ENCODE measurements at places on chromosomes 7 and 10.

DNA sequence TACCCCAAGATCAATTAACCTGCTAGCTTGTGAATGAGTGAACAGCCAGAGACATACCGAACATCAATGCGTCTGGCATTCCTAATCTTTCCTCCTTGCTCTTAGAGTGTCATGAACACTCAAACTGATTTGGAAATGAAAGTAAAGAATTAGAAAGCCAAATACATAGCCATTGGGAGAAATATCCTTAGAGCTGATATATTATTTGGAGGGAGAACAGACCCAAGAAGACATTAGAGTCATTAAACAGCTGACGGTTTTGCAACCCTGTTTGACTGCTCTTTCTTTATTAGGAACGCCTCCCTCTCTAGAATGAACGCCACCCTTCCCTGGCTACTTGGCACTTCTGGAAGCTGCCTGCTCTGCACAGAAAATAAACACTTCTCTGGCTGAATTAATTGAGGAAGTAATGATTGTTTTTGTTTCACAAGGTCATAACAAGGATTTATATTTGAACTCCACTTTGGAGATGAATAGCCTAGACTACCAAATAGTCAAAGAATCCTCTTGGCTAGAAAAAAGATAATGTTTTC is 42.8 kb downstream of the CTTNBP2 start:
- DNase-seq = peak; percentile 39

DNA sequence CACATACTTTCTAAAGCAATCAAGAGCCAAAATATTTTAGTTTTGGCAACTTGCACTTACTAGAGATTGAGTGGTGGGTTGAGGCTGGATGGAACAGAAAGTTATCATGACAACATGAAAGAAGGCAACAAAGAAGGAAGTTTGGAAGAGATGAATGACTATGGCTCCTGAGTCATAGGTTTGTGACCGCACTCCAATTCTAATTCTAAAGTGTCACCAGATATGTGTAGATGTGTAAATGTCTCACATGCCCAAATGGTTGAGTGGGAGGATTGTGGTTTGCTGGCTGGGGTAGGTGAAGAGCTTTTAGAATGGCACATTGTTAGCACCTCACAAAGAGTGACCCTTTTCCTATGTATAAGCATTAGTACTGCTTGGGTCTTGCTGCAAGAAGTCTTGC is 20.2 kb downstream of the TAS2R16 start:
- DNase-seq = no peak

- no peak for DNase-seq
These were observed 673.4 kb downstream of the AUTS2 start for GRCh38 chr7:70271617-70272081.

GRCh38 chr7:148079206-148080080 is 511.1 kb upstream of the C7orf33 start:
- DNase-seq = no peak

- no peak for DNase-seq
These were observed 59.6 kb downstream of the ZRANB1 start for GRCh38 chr10:125001313-125002046.

DNA sequence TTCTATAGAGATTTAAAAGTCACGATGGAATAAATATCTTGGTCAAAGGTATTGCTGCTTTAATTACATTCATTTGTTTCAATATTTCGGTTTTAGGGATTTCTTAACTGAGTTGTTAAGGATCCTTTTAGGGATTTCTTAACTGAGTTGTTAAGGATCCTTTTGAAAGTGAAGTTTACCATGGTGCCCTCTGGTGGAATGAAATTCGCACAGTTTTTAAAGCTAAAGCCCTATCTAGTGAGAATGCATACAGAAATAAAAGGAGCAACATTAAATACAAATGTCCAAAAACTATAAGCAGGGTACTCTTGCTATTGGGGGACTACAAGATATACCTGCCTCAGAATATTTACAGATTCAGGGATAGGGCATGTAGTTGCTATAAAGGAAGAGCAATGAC is 193.7 kb downstream of the RNLS start:
- DNase-seq = peak; percentile 35

DNA sequence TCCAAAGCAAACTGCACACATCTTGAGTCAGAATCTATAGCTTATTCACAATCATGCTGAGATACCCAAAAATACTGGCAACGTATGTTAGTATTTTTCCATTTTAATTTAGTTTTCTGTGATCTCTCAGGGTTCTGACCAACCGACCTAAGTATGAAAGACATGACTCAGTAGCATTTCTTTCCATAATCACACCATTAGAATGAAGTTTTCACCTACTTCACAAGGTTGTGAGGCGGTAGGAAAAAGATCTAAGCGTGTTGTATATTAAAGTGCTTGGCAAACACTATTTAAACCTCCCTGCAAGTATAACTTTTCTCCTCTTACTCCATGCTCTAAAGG is 49.1 kb downstream of the PLCE1 start:
- DNase-seq = no peak

DNA sequence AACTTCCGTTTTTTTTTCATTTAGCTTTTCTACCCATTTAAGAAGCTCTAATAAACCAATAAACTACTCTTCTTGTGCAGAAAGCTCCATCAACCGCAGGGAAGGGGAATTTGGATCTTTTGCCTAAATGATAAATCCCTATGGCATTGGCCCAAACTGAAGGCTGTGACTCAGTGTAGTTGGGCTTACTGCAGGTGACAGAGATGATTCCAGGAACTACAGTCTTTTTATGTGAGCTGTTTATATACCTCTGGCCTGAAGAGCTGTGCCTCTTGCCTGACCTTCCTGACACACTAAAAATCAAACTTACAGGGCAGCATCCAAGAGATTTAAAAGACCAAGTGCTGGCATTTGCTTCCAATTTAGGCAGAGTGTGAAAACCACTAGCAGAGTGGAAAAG is 25.2 kb downstream of the ABCB1 start:
- no peak for DNase-seq

GRCh38 chr7:151334628-151335027 is 7.0 kb upstream of the NUB1 start:
- DNase-seq = no peak

GRCh38 chr7:70907259-70908247 is 224.4 kb upstream of the GALNT17 start:
- no peak for DNase-seq

- no peak for DNase-seq
These were observed 158.8 kb upstream of the INHBA start for GRCh38 chr7:41861642-41862041.

DNA sequence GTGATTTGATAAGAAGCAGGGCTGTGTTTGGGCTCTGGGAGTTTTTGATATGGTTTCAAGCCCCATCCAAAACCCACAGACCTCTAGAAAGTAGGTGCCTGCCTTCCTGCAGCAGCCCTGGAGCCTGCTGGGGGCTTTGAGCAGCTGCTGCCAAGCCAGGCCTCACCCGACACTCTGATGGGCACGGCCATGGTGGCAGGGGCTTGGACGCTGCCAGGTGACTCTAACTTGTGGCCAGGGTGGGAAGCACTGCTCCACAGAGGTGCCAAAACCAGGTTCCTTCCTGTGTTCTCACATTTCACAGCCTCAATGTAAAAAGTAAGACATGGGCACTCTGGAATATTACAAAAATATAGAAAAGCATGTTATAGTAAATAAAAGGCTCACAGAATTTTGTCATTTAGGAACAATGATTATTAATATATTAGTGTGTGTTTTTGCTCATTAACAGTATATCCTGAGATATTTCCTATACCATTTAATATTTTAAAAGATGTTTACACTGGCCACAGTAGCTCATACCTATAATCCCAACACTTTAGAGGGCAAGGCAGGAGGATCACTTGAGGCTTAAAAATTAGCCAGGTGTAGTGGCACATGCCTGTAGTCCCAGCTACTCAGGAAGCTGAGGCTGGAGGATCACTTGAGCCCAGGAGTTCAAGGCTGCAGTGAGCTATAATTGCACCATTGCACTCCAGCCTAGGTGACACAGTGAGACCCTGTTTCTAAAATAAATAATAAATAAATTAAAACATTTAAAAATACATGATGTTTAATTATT is 95.1 kb downstream of the EGFR start:
- DNase-seq = no peak

DNA sequence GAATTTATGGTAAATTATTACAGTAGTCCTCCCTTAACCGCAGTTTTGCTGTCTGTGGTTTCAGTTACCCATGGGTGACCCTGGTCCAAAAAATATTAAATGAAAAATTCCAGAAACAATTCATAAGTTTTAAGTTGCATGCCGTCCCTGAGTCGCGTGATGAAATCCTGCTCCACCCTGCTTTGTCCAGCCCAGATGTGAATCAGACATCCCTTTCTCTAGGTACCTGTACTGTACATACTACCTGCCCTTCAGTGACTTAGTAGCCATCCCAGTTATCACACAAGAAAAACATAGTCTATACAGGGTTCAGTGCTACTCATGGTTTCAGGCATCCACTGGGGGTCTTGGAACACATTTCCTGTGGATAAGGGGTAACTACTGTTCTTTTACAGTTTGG is 20.5 kb upstream of the RHEB start:
- no peak for DNase-seq

DNA sequence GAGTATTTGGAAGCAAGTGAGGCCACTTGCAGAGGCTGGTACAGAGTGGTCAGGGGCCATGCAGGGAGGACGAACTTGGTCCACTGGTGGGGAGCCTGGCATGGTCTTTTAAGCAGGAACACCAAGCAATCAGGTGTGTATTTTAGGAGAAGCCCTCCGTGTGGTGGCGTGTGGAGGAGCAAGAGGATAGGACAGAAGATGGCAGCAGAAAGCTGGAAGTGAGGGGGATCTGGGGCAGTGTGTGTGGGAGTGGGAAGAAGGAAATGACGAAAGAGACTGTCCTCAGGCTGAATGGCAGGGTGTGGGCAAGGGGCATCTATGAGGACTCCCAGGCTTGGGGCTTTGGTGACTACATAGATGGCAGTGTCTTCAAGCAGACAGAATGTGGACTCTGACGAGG is 51.2 kb downstream of the TEX36 start:
- peak; percentile 49 for DNase-seq

- no peak for DNase-seq
These were observed 236.9 kb downstream of the KLF6 start for GRCh38 chr10:3548076-3548475.

DNA sequence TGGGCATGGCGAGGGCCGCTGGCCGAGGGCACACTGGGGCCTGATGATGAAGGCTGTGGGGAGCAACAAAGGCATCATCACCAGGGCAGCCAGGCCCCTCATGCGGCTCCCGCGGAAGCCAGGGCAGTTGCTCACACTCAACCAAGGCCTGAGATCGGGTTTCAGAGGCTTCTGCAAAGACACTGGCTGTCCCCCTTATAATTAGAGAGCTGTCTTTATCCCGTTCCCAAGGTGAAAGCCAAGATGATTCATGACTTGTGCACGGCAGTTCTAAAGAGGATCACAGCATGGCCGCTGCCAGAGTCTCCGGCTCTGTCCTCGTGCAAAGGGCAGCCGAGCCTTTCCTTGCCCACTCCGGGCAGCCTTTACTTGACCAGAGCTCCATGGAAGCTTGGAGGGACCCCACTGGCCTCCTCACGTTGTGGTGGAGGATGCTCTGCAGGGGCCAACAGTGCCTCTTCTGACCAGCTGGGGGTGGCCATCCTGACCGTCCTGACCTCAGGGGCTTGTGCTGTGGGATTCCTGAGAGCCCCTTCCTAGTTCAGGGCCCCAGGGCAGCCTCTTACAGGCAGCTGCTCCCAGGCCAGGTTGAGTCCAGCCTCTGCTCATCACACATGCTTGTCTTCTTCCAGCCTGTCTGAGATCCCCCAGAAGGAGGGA is 82.3 kb downstream of the PRKAG2 start:
- DNase-seq = peak; percentile 46

DNA sequence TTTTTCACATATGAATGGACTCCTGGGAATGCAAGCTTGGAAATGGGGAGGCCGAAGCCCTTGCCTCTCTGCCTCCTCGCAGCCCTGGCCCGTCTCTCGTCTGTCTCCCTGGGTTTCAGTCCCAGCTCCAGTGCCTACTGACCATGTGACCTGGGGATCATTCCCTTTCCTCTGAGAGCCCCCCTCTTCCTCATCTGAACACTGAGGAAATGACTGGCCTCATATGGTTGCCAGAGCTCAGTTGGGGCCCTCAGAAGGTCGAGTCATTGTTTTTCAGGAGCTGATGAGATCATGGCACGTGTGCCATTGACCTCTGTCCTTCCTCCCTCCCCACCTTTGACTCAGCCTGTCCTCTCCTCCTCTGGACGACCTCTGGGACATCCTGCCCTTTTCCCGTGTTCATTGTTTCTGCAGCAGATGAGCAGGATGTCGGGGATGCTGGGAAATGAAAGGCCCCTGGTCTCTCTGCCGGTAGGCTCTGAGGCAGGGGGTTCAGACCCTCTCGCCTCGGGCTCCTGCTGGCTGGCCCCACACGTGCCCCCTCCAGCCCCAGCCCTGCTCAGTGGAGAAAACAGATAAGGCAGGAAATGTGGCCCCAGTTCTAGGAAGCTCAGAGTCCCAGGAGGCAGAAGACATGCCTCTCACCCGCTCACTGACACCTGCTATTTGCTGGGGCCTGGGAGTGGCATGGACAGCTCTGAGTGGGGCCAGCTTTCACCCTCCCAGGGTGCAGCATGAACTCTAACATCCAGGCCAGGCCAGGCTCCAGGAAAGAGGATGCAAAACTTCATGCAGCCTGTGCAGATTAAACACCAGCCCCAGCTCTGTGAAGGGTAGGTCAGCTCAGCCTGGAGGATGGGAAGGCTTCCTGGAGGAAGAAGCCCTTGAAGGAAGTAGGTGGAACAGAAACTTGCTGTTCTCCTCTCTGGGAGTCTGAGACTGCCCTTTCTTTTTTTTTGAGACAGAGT is 8.3 kb upstream of the PPP1R35 start:
- no peak for DNase-seq

- DNase-seq = no peak
These were observed 30.2 kb upstream of the SH3PXD2A start for GRCh38 chr10:103885617-103886016.

DNA sequence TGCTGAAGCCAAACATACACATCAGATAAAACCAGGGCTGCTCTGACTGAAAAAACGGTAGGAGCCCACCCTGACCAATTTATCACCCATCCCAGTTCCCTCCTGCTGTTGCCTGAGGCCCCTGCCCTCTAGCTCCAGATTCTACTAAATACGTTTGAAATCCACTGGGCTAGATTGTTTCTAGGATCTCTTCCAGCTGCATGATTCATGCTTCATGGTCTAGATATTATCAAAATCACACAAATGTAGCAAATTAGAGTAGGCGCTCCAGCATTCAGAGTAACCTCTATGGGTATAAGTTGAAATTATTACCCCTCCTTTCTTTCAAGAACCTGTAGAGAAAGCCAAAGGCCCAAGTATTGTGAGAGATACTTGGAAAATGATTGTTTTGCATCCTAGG is 151.2 kb upstream of the FAM13C start:
- DNase-seq = peak; percentile 33

GRCh38 chr10:562142-562541 is 127.3 kb downstream of the DIP2C start:
- no peak for DNase-seq

- DNase-seq = no peak
These were observed 195.8 kb upstream of the FAM3C start for GRCh38 chr7:121591926-121592325.

Measured in A673 (cell line).